Activated naive CD8-positive, alpha-beta T cell treated with anti-CD3 and anti-CD28 coated beads for 36 hours (primary cell): ENCODE measurements at places on chromosomes 11 and 22.

DNA sequence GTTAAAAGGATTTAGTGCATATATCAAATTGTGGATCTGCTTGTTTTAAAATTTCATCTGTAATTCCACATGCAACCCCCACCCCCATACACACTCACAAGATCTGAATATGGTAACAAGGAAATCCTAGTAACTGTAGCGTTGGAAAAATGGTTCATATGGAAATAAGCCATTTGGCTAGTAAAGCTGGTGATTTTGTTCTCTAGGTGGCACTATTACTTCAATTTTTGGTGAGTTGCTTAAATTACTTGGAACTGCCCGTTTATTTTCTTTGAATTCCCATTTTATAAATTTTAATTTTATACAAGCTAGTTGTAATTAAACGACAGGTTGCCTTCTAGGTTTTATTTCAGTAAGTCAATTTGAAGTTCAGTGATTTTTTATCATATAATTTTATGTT lies 5.3 kb downstream of the BDNF start:
- H3K27ac ChIP-seq: no peak overlapping the region
- H3K4me1 ChIP-seq: peaks cover 12% of the 10 kb centered on the region
- no peak overlapping the region for H3K4me3 ChIP-seq
- no peaks in the 10 kb centered on the region for H3K36me3 ChIP-seq

DNA sequence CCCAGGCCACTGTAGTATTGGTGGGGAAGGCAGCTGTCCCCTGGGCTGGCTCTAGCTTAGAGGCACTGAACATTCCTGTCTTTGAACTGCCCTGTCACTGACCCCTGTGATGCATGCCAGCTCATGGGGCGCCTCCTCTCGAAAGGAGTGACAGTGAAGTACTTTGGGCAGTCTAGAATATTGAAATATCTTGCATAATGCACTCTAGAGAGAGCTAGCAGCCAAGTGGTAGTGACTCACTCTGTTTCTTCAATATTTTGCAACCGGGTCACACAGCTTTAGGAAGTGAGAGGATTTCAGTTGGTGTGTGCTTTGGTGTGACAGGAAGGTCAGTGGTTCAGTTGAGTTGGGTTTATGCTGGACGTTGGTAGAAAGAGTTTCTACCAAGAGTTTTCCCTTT lies 35.5 kb upstream of the ST14 start:
- H3K27ac ChIP-seq: no peak overlapping the region
- H3K36me3 ChIP-seq: peaks cover 31% of the 10 kb centered on the region
- DNase-seq: no peak
- H3K4me3 ChIP-seq: no peak overlapping the region
- H3K27me3 ChIP-seq: peaks cover 17% of the 10 kb centered on the region

DNA sequence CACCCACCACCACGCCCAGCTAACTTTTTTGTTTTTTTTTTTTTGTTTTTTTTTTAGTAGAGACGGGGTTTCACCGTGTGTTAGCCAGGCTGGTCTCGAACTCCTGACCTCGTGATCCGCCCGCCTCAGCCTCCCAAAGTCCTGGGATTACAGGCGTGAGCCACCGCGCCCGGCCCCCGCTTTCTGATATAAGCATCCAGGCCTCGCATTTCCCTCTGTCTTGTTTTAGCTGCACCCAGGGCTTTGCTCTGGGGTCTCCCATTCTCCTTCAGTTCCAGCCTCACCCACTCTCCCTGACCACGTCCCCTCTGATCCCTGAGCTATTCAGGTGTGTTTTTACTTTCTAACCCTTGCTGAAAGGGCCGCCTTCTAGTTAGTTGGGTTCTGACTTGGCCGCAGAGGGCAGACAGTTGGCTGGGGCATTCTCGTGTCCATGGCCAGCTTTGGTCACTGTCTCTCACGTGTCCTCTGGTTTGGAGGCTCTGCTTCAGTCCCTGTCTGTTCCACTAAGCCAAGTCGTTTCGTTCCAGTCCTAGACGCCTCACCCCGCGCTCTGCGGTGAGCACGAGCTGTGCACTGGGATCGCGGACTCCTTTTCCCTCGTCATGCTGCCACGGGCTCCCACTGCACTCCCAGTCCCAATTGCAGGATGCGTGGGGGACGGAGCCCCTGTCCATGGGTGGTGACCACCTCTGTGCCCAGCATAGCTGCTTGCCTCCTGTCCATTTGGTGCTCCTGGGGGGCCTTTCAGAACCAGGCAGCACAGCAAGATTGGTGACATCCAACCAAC lies 6.0 kb upstream of the TNNT3 start:
- H3K36me3 ChIP-seq: peaks cover 2% of the 10 kb centered on the region
- H3K4me3 ChIP-seq: no peak overlapping the region
- DNase-seq: no peak
- H3K27ac ChIP-seq: no peak overlapping the region
- no peaks in the 10 kb centered on the region for H3K27me3 ChIP-seq

GRCh38 chr11:118057251-118058145 lies 19.4 kb upstream of the TMPRSS4 start:
- peaks cover 8% of the 10 kb centered on the region for H3K4me1 ChIP-seq
- no peak for DNase-seq
- H3K36me3 ChIP-seq: no peaks in the 10 kb centered on the region
- H3K27ac ChIP-seq: no peak overlapping the region
- H3K27me3 ChIP-seq: peaks cover 5% of the 10 kb centered on the region

GRCh38 chr11:64069401-64070313 lies 33.9 kb downstream of the FLRT1 start:
- H3K27me3 ChIP-seq: no peaks in the 10 kb centered on the region
- no peak for DNase-seq
- no peak overlapping the region for H3K4me3 ChIP-seq
- H3K4me1 ChIP-seq: peaks cover 6% of the 10 kb centered on the region
- no peak overlapping the region for H3K27ac ChIP-seq

DNA sequence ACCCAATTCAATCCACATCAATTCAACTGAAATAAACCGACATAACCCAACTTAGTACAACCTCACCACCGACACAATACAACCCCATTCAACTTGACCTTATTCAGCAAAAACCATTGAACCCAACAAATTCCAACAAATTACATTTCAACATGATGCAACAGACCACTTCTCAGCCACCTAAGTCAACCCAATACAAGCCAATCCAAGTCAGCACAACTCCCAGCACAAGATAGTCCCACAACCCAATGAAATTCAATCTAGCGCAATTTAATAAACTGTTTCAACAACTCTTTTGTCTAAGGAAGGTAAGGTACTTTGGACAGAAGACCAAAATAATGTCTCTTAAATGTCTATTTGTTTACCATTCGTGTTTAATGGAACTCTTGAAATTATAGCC lies 226.0 kb downstream of the MIAT start:
- H3K36me3 ChIP-seq: peaks cover 4% of the 10 kb centered on the region
- no peak overlapping the region for H3K27ac ChIP-seq
- H3K27me3 ChIP-seq: no peaks in the 10 kb centered on the region

DNA sequence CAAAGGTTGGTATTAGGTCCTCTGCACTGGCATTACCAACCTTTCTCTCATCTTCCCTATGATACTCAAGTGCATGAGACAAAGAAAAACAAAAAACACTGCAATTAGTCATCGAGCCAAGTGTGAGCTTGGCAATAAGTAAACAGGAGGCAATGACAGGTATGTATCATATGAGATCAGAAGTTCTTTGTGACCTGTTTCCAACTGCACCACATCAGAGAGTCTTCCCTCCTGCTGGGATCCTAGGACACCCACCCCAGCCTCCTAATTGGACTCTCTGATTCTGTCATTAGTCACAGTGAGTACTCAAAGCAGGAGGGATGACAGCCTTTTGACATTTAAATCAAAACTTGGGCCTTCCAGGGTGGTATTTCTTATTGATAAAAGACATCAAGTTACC lies 7.8 kb upstream of the JAML start:
- H3K27ac ChIP-seq: peak overlapping the region; percentile 76
- H3K27me3 ChIP-seq: no peaks in the 10 kb centered on the region
- peak; percentile 66 for DNase-seq
- no peak overlapping the region for H3K4me3 ChIP-seq

GRCh38 chr22:24843048-24843447 lies 37.0 kb downstream of the SGSM1 start:
- H3K4me1 ChIP-seq: no peaks in the 10 kb centered on the region
- DNase-seq: no peak
- H3K4me3 ChIP-seq: no peak overlapping the region
- H3K36me3 ChIP-seq: no peaks in the 10 kb centered on the region

DNA sequence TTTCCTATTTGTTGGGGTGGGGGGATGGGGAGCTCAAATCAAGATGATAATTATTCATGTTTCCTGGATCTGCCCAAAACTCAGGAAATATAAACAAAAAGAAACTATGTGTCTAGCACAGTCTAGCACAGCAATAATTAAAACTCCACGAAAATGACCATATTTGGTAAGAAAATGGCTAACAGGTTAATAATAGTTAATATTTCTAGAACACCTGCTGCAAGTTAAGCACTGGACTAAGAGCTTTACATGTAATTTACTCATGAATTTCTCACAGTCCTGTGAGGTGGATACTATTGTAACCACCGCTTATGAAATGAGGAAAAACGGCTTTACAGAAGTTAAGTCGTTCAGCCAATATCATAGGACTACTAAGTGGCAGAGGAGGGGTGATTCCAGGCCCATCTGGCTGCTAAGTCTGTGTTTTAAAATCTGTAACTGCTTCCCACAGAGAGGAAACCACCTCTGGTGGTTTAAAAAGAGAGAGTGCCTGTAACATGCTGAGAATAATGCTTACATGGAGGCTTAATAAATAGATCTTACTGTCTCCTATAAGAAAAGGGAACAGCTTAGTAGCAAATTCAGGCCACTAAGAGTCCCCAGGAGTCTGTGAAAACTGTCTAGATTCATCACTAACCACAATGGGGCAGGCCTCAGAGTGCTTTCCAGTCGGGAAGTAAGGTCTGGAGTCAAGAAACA lies 11.0 kb upstream of the AMOTL1 start:
- no peaks in the 10 kb centered on the region for H3K36me3 ChIP-seq
- no peak overlapping the region for H3K27ac ChIP-seq
- no peak overlapping the region for H3K4me3 ChIP-seq
- H3K4me1 ChIP-seq: no peaks in the 10 kb centered on the region

DNA sequence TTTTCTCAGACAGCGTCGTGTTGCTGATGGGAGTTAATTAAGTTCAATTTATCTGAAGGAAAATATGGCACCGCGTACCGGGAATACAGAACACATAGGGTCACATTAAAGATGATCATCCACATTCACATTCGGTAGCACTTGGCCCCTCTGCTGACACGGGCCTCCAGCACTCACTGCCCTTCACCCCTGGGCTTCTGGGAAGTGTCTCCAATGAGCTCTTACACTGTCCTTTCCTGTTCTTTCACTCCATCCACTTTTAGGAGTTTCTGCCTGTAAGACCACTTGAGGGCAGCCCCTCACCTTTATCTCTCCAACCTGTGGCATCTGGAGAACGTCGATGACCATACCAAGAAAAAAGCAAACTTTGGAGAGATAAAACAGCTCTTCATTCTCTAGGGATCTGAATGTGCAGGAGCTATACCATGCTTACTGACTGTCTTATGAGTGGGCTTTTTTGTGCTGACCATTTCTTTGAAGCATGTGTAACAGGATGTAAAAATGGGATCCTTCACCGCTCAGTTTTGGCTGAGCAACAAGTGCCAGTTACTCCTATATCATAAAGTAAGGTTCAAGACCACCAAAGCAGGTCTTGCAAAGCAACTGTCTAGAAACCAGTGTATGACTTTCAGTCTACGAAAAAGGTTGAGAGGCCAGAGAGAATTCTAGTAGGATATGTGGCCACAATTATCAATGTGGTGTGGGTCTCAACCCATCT lies 1.1 kb upstream of the SERGEF start:
- peak overlapping the region; percentile 93 for H3K27ac ChIP-seq
- DNase-seq: no peak
- peaks cover 8% of the 10 kb centered on the region for H3K36me3 ChIP-seq
- H3K4me1 ChIP-seq: peaks cover 39% of the 10 kb centered on the region

- no peaks in the 10 kb centered on the region for H3K4me1 ChIP-seq
- no peak overlapping the region for H3K27ac ChIP-seq
- peaks cover 4% of the 10 kb centered on the region for H3K36me3 ChIP-seq
- no peaks in the 10 kb centered on the region for H3K27me3 ChIP-seq
- H3K4me3 ChIP-seq: no peak overlapping the region
Measured at GRCh38 chr22:11066458-11067285, 4461.3 kb upstream of the OR11H1 start.

DNA sequence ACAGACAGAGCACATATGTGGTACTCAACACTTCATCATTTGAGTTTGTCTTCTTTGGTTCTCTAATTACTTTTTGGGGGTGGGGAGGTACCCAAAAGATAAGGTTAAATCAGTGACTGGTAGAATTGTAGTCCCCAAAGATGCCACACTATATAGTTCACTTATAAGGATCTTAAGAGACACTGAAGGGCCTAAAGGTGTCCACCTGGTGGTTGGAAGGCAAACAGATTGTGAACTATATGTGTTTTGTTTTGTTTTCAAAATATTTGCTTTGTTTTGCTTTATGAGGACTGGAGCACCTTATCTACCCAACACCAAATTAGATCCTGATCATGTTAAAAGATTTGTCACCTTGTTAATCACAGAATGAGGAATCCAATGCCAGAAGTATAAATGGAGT lies 136.1 kb downstream of the DCDC1 start:
- no peaks in the 10 kb centered on the region for H3K27me3 ChIP-seq
- no peaks in the 10 kb centered on the region for H3K4me1 ChIP-seq
- no peaks in the 10 kb centered on the region for H3K36me3 ChIP-seq
- no peak for DNase-seq
- H3K27ac ChIP-seq: no peak overlapping the region

- H3K27ac ChIP-seq: no peak overlapping the region
- H3K27me3 ChIP-seq: no peaks in the 10 kb centered on the region
- H3K4me1 ChIP-seq: peaks cover 17% of the 10 kb centered on the region
- no peaks in the 10 kb centered on the region for H3K36me3 ChIP-seq
- no peak overlapping the region for H3K4me3 ChIP-seq
- DNase-seq: no peak
Measured at GRCh38 chr11:68384530-68385081, 72.2 kb downstream of the LRP5 start.

- peaks cover 22% of the 10 kb centered on the region for H3K4me1 ChIP-seq
- peaks cover 14% of the 10 kb centered on the region for H3K27me3 ChIP-seq
- peak overlapping the region; percentile 50 for H3K4me3 ChIP-seq
- no peaks in the 10 kb centered on the region for H3K36me3 ChIP-seq
- H3K27ac ChIP-seq: no peak overlapping the region
Measured at GRCh38 chr11:63769042-63769713, 603 bp upstream of the ZFTA start.

DNA sequence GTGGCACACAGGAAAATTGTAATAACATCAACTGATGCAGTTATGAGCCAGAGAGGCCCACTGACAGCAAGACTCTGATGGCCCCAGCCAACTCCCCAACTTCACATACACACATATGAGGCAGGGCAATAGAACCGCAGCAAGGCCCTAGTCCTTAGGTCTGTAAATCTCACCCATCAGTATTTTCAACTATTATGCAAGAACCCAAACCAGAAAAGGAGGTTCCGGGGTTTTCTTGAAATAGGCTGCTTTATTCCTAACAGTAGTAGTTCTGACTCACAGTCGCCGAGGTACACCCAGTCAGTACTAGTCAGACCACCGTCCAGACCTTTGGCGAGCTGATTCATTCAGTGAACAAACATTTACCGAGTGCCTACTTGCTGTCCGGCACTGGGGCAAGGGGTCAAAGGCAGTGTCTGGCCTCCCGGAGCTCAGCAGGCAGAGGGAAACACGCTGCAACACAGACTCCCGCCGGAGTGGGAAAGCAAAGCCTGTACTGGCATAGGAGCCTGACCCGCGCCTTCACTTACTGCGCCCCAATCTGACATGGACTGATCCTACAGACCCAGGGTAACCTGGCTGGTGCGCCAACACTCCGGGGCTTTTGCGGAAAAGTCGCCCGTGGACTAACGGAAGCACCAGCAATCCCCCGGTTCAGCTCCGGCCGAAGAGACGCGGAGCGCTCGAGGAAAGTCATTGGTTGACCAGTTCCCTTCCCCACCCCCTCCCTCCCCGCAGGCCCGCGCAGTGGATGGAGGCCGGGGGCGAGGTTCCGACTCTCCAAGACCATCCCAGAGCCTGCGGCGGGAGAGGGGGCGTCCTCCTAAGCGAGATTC lies 1.3 kb downstream of the PLEKHA7 start:
- peak overlapping the region; percentile 68 for H3K4me3 ChIP-seq
- H3K27me3 ChIP-seq: peaks cover 29% of the 10 kb centered on the region
- peaks cover 7% of the 10 kb centered on the region for H3K4me1 ChIP-seq
- H3K36me3 ChIP-seq: no peaks in the 10 kb centered on the region
